Fibroblast of skin of abdomen (primary cell): ENCODE measurements at places on chromosomes 3 and 15.

DNA sequence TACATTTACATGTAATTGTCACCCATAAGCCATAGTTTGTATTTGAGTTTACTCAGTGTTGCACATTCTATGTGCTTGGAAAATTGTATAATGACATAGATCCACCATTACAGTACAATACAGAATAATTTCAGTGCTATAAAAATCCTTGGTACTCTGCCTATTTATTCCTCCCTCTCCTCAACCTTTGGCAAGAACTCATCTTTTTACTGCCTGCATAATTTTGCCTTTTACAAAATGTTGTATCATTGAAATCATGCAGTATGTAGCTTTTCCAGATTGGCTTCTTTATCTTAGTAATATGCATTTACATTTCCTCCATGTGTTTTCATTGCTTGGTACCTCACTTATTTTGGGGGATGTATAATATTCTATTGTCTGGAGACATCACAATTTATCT, 786.9 kb upstream of the SEMA6D start:
- no peak for DNase-seq

- DNase-seq, result no peak
Observed at GRCh38 chr3:71723452-71724170, 1.6 kb downstream of the EIF4E3 start.

DNA sequence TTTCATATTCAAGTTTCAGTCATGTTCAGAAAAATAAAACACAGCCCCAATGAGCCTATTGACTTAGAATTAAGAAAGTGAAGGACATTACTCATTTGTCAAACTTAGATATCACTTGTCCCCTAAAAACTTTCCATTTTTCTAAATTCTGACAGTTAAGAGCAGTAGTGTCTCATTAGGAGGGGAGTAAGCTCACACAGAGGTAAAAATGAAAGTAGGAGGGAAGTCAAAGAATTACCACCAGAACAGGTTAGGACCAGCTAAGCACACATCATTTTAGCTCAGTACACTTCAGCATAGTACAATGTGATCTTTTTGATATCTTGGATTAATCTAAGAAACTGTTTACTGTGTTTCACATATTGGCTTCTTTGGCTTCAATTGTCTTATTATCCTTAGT, 64.3 kb downstream of the OSTN start:
- no peak for DNase-seq

GRCh38 chr3:5635746-5636145, 448.2 kb downstream of the EDEM1 start:
- no peak for DNase-seq
